ENCODE measurements at places on chromosomes 6 and 20.
A peak's percentile ranks its signal among the peaks of the same experiment; 100 is the strongest.

DNA sequence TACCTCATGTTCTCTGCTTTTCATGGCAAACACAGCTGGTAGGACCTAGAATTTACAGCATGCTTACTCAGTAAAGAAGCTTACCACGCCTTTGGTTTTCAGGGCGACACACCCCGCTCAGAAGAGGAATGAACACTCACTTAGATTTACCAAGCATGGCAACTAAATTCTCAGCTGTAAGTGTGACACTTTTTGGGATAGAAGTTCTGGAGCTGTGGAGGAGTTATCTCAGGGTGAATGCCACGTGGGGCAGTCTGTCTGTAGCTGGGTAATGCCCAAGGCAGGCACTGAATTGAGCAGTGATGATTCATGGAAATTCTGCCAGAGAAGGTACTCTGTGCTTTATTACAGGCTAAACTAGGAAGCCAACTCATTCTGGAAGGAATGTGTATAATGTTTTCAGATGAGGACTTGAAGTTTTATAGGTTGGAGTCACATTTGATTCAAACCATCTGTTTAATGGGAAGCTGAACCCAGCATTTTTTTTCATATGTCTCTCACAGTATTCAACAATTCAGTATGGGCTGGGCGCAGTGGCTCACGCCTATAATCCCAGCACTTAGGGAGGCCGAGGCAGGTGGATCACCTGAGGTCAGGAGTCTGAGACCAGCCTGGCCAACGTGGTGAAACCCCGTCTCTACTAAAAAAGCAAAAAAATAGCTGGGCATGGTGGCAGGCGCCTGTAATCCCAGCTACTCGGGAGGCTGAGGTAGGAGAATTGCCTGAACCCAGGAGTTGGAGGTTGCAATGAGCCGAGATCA lies 3.5 kb upstream of the PRIM2 start:
- peak; percentile 50 for DNase-seq

DNA sequence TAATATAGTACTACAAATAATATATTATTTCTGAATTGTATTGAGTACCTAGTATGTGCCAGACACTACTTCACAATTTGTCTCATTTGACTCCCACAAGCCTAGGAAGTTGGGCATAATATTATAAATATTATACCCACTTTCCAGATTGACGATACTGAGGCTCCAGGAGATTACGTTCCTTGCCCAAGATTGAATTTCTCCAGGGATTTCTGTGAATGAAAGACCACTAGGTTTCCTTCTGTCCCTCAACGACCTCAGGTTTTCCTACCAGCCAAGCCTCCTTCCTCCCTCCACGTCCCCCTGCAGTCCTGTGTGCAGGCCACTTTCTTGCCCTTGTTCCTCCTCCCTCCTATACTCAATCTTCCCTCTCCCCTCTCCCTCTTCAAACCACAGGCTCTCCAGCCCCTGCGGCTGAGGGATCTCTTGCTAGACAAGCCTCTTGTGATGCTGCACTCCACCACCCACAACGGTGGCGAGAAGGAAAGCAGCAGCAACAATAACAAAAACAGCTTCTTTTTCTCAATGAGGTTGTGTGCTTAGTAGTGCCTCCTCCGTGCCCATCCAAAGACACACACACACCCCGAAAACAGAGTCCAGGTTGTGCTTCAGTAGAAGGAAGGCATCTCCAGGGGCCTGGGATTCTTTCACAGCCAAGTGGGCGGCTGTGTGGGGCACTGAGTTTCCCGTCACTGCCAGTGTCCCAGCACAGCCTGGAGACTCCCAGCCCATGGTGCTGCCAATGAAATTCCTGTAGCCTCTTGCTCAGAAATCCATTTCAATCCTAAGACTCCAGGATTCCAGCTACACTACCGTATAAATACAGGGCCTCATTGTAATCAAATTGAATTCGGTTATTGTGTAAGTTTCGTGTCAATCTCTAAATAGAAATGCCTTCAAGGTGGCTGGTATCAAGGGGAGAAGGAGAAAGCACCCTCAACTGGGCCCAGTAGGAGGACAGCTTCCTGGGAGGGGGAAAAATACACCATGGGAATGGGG lies 94.4 kb downstream of the NCR2 start:
- DNase-seq, result no peak

DNA sequence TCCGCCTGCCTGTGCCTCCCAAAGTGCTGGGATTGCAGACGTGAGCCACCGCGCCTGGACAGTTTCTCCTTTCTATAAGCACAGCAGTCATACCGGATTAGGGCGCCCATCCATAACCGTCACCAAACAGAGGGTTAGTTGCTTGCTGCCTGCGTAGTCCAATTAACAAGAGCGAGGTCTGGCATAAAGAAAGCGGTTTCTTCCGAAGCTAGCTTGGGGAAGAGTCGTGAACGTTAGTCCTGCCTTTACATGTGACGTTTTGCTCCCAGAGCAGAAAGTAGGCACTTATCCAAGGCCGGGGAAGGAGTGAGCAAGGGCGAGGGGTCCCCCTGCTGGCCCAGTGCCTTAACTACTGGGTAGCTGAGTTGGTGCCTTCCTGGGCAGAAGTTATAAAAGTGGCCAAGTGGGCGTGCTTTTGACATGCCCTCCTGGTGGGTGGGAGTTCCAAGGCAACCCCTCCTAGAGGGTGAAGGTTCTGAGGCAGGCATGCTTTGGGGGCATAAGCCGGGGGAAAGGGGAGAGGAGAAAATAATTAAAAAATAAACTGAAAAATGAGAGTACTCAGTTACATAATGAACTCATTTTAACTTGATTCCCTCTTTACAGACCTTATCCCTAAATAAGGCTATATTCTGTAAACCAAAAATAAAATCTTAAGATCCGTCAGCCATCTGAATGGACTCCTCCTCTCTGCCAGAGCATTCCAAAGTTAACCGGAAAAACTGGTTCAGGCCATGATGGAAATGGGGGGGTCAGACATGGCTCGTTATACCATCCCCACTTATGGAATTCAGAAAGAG lies 88.0 kb downstream of the FAM217A start:
- peak; percentile 95 for DNase-seq

DNA sequence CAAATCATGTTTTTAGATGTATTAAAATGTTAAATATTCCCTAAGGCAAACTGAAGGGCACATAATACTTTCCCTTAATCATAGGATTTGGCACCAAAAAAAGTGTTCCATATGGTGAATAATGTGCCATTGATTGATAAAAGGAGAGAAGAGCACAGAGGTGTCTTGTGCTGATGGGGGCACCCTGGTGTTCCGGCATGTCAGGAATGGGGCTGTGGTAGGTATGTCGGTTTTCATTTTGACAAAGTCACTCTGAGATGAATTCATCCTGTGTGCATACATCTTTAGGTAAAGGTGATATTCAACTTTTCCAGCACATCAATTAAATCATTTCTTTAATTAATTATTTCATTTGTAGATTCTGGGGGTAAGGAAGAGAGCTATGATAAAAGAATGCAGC lies 36.8 kb downstream of the CENPW start:
- no peak for DNase-seq

DNA sequence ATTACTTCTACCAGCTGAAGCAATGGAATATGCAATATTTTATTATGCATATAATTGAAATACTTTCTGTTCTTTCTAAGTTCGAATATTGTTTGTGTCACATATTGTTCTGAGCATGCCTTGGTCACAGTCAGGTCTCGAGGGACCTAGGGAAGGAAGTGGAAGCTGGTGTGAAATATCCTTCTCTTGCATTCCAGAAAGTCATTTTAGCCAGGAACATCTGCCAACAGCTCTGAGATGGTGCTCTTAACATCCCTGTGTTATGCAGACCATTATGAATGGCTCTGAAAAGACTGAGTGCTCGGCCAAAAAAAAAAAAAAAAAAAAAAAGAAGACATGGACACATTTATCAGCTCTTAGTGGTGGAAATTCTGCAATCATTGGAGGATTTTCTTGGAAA lies 132.7 kb upstream of the JAG1 start:
- DNase-seq, result no peak

Data from eye (tissue), 1 donor.